Fibroblast of the aortic adventitia (primary cell): ENCODE measurements at places on chromosomes 5 and 9.

GRCh38 chr5:415928-416635 lies 26.9 kb upstream of the EXOC3 start:
- no peak for DNase-seq

- no peak for DNase-seq
Measured at GRCh38 chr5:175484829-175485228, 6.5 kb downstream of the SFXN1 start.

DNA sequence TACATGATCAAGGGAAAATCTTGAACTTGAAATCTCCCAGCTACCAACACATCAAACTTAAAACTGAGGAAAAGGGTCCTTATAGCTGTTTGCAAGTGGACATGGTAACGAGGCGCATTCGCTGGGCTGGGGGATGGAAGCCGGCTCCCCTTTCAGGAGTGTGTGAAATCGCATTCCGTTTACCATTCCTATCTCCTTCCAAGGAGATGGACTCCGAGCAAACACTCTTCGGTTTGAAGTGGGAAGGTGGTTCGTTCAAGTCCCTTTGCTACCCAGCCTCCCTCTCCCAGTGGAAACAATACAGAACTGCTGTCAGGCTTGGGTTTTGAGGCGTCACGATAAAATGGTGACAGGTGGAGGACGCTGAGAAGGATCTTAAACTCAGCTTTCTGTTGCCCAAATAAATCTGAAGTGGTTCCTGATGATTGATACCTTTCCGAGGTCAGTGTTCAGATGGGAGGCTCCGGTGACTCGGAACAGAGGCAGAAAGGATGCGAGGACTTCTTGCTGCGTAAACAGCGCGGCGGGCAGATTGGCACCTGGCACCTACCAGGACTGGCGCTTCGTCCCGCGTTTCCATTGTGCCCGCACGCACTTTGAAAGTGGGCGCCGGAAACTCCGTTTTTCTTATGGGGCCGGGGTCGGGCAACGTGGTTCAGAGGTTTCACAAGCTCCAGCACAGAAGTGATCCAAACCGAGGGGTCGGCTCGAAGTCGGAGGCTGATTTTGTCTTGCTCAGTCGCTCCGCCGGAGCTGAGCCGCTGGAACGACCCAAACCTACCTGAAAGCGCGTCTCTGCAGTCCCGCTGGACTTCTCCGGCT lies 7.0 kb downstream of the MSX2 start:
- DNase-seq, result no peak

GRCh38 chr5:75523275-75523674 lies 11.6 kb downstream of the POLK start:
- no peak for DNase-seq

- DNase-seq, result no peak
Measured at GRCh38 chr5:57719216-57719615, 236.6 kb upstream of the ACTBL2 start.

DNA sequence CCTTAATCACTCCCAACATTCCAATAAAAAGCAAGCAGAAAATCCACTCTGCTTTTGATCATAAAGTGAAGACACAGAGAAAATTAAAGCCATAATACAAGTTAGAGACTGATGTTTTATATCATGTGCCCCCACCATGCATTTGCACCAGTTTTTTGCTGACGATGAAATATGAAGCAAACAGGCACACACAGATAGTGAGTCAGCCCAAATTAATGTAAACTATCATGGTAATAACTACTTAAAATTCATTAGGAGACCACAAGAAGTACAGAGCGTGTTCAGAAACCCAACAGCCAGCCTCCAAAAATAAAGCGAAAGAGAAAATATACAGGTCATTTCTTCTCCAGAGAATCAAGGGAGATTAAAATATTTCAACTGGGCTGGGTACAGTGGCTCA lies 46.4 kb upstream of the KDM4C start:
- DNase-seq, result peak; percentile 19

DNA sequence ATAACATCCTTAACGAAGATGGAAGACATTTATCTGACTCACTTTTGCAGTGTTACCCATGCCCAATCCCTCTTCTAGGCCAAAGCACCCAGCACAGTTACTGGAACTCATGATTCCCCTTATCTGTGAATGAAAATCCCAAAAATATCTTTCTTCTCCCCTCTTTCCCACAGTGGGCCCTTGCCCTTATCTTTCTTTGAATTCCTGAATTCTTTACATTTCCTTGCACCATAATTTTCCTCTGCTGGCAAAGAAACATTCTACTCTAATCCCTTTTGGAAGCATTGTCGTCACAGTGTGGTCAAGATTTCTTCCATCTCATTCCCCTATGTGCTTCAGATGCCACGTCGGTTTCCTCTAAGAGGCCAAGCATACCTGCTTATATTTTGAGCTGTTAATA lies 135.9 kb upstream of the LIFR start:
- peak; percentile 61 for DNase-seq

DNA sequence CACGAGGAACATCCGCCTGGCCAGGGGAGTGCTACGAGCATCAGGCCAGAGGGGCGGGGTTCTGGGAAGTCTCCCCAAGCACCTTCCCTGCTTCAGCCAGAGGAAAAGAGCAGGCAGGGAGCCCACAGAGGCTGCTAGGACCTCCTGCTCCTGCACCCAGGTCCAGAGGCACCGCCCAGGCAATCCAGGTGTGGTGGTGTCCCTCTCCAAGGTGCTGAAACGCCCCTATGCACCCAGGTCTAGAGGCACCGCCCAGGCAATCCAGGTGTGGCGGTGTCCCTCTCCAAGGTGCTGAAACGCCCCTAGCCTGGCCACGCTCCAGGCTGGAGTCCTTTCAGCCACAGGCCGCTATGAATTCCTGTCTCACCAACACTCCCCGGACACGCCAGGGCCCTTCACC lies 10.7 kb upstream of the UBAC1 start:
- no peak for DNase-seq

- DNase-seq, result no peak
Measured at GRCh38 chr5:99068944-99069650, 140.3 kb upstream of the CHD1 start.

DNA sequence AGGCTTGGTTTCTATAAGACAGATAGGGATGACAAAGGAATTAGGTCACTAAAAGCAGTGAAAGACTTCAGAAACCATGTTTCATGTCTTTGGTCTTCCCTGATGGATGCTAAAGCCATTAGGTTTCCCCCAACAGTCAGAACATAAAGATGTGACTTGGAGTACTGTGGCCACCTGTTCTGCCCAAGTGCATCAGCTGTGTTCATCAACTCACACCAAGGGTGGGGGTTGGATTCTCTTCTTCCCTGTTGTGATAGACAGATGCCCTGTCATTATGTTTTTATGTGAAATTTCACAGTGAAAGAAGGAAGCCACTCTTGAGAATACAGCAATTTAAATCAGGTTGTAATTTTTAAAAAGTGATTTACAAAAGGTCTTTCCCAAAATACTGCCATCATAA lies 196.8 kb downstream of the SH3GL2 start:
- no peak for DNase-seq

DNA sequence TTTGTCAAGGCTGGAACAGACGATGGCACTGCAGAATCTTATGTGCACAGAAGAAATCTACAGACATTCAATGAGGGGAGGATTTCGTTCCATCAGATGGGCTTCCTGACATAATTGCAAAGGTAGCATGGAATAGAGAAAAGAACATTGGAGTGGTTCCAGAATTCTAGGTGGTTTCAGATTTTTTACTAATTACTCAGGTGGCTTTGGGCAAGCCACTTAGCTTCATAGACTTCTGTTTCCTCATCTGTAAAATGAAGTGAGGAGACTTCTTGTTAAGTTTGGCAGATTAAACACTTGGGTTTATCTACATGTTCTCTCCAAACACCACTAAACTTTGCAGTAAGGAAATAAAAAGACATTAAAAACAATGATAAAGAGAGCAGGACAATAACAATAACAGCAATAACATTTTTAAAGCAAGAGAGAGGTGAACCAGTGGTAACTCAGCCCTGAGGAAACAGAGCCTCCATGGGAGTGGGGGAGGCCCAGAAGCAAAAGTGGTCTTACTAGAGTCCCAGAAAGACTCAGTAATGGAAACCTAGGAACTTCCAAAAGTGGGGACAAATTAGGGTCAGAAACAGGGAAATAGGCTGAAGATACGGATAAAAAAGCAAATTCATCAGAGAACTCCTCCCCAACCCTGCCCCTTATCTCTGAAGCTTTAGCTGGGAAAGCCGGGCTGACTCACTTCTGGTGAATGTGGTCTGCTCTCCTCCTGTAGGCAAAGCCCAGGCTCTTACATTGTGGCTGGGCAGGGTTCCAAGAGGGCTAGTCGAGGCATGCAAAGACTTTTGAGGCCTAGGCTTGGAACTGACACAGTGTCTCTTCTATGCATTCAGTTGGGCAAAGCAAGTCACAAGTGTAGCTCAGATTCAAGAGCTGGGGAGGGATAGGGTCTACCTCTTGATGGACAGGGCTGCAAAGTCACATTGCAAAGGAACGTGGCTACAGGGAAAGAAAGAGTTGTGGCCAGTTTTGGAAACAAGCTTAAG lies 11.8 kb upstream of the ACTBL2 start:
- DNase-seq, result peak; percentile 99

DNA sequence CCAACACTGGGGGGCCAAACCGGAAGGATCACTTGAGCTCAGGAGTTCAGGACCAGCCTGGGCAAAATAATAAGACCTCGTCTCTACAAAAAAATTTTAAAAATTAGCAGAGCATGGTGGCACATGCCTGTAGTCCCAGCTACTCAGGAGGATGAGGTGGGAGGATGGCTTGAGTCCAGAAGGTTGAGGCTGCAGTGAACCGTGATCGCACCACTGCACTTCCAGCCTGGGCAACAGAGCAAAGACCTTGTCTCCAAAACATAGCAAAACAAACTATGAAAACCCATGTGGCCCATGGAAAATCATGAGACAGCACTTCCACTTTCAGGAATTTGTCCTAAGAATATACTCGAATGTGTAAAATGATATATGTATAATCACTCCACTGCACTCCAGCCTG lies 6.1 kb downstream of the SETX start:
- DNase-seq, result no peak

- DNase-seq, result peak; percentile 29
Measured at GRCh38 chr5:108339220-108339619, 42.7 kb downstream of the FBXL17 start.

- DNase-seq, result no peak
Measured at GRCh38 chr5:139105621-139106071, 92.5 kb downstream of the SIL1 start.

DNA sequence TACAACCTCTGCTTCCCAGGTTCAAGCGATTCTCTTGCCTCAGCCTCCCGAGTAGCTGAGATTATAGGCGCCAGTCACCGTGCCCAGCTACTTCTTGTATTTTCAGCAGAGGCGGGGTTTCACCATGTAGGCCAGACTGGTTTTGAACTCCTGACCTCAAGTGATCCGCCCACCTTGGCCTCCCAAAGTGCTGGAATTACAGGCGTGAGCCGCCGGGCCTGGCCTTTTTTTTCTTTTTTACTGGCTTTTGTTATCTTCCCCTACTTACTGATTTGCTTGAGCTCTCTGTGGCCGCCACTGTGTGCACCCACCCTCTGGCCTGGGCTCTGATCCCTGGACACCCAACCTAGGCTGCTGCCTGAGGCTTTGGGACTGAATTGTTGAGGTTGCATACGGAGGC lies 60.3 kb downstream of the ANKRD33B start:
- DNase-seq, result no peak

GRCh38 chr9:28770827-28771226 lies 1197.5 kb upstream of the C9orf72 start:
- DNase-seq, result no peak

- DNase-seq, result peak; percentile 37
Measured at GRCh38 chr9:18824095-18824666, 208.8 kb downstream of the SAXO1 start.

DNA sequence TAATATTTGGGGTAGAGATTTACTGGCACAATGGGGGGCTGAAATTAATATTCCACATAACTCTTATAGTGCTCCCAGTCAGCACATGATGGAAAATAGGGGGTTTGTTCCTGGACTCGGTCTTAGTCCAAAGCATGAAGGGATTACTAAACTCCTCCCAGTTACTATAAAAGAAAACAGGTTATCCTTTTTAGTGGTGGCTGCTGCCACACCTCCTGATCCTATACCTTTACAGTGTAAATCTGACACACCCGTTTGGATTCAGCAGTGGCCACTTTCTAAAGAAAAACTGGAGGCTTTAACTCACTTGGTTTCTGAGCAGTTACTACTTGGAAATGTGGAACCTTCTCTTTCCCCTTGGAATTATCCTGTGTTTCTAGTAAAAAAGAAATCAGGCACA lies 572.9 kb upstream of the PTGER4 start:
- no peak for DNase-seq

DNA sequence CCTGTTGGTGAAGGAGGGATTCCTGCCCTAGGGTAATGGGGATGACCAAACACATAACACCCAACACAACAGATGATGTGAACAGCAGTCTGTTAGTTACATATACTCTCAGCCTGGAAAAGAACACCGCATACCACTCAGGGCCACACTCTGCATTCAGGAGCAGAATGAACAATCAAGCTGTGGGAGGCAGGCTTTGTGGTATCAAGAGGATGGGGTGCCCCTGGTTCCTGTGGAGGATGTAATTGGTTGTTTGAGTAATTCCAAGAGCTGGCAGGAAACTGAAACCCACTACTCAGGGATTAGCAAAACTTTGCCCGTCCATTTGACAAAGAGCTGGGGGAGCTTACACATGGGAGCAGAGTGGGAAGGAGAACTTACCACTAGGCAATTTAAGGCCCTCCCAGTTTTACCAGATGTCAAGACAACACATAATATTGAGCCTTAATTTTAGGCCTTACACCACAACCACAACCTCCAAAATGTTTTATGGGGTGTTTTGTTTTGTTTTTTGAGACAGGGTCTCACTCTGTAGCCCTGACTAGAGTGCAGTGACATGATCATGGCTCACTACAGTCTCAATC lies 15.6 kb upstream of the PRKAA1 start:
- no peak for DNase-seq

DNA sequence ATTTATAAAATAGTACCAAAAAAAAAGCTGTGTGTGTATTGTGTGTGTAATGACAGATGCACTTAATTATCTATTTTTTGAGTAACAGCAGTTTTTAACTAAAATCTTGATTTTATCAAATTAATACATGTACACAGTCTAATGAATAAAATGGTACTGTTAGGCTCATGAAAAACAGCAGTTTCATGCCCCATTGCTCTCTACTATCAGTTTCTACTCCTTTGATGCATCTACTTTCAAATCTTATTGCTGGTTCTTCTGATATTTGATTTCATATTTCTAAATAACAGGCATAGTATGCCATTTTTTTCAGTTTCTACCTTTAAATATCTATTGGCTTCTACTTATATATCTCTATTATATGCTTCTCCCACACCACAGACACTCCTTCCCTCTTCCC lies 117.4 kb downstream of the CCDC171 start:
- DNase-seq, result no peak

- DNase-seq, result no peak
Measured at GRCh38 chr5:178849316-178849715, 10.4 kb upstream of the ZNF354B start.

DNA sequence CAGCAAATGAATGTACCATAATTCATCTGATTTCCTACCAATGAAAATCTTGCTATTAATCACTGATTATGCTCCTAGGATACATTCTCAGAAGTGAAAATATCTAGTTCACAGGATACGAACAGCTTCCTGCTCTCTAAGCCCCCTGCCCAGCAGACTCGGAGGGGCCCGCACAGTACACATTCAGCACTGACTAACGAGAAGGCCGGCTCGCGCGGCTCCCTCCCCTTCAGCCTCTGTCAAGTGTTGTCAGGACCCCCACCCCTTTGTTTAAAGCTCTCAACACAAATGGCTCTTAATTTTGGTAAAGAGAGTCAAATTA lies 82.0 kb downstream of the PRRT1B start:
- no peak for DNase-seq

GRCh38 chr9:33818167-33818846 lies 1.3 kb downstream of the UBE2R2 start:
- DNase-seq, result no peak
